ENCODE measurements at places on chromosomes 3 and 15. TPM values are rescaled to one million over a fixed set of nuclear protein-coding genes. Genes with fewer than 3 reads are reported as not detected.

Gene AADACL2
- 1.2 TPM for total RNA-seq

Gene ARID3B
- total RNA-seq: 4.9 TPM

Gene HDC
- 3.6 TPM for total RNA-seq

Gene GNAI2
- total RNA-seq: 265 TPM

Gene LRRC31
- total RNA-seq: not detected

Gene CYP8B1
- total RNA-seq: 0.10 TPM

Gene INKA1
- total RNA-seq: 5.6 TPM

Gene GOLGA8G
- total RNA-seq: not detected

Gene ARNT2
- total RNA-seq: 3.7 TPM

Gene CMC1
- 16.2 TPM for total RNA-seq

Gene HESX1
- 0.62 TPM for total RNA-seq

Gene NEO1
- 24.5 TPM for total RNA-seq

Gene FETUB
- total RNA-seq: 0.90 TPM

Gene PLSCR5
- total RNA-seq: not detected

Gene TATDN2
- total RNA-seq: 25.3 TPM

Gene CD86
- 9.7 TPM for total RNA-seq

Gene RFT1
- total RNA-seq: 15.7 TPM

Gene ANKUB1
- total RNA-seq: not detected

Gene CCR5
- 2.1 TPM for total RNA-seq

Gene TBC1D21
- not detected for total RNA-seq

Gene ZNF710
- total RNA-seq: 13.3 TPM

Gene MORC1
- total RNA-seq: not detected

Gene A4GNT
- not detected for total RNA-seq

Gene MUC20
- total RNA-seq: 3.8 TPM
